ENCODE measurements at places on chromosomes 11 and 22.

GRCh38 chr22:22533863-22534262 lies 13.8 kb upstream of the ZNF280A start:
- DNase-seq, result no peak

- no peak for DNase-seq
Observed at GRCh38 chr22:20062766-20063083, 17.3 kb upstream of the DGCR8 start.

DNA sequence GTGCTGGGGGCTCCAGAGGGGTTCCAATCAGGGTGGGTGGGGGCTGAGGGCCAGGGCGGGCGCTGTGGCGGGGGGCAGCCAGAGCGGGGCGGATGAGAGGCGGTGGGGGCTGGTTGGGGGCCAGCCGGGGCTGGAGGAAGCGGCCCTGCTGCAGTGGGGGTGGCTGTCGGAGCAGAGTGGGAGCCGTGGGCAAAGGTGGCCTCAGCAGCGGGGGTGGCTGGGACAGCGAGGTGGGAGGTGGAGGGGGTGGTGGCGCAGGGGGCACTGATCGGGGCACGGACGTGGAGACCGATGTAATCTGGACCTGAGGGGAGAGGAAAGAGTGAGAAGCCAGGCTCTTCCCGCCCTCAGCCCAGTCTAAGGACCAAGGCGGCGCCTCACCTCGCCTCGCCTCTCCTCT lies 5.1 kb downstream of the RCOR2 start:
- no peak for DNase-seq

GRCh38 chr11:70072461-70072860 lies 5.7 kb upstream of the ANO1 start:
- no peak for DNase-seq

DNA sequence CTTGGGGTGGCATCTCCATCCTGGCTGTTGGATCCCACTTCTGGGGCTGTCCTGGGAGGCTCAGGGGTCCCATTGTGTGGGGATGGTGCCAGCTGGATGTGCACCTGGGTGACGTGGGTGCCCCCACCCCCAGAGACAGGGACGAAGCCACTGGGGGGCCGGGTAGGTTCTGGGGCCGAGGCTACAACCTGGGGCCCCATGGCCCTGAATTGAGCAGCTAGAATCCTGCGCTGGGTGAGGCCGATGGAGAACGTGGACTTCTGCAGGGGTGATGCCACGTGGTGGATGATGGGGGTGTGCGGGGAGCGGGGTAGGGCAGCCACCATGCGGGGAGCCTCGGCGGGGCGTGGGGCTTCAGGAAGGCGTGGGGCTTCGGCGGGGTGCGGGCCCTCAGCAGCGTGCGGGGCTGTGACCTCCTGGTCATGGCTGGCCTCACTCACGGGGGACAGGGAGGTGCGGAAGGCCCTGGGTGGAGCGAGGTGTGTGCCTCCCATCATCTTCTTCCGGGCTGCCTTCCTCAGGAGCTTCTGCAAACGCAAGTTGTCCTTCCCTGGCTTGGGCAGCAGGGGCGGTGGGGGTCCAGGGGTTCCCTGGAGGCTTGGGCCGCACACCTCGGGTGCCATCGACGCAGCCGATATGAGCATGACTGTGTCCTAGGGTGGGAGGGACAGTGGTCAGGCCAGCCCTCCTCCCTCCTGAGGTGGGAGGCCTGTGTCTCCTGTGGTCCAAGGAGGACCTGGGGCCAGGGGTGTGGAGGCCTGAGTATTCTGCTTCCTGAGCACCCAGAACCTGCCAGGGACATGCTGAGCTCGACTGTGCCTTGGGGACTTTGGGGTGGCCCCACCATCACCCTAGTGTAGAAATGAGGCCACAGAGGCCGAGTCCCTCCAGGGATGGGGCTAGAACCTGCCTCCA lies 1.5 kb downstream of the PRR33 start:
- DNase-seq, result no peak
